ENCODE measurements at places on chromosomes 1 and 21. TPM values are rescaled to one million over a fixed set of nuclear protein-coding genes. Genes with fewer than 3 reads are reported as not detected.

LORICRIN gene
- total RNA-seq: not detected

ACTA1 gene
- total RNA-seq: not detected

NR1I3 gene
- not detected for total RNA-seq

PYHIN1 gene
- 0.35 TPM for total RNA-seq

LRRN2 gene
- total RNA-seq: not detected

OR2L13 gene
- not detected for total RNA-seq

DYNLT4 gene
- total RNA-seq: 0.45 TPM

OR2G3 gene
- total RNA-seq: not detected

FYB2 gene
- total RNA-seq: 0.08 TPM

PLD5 gene
- total RNA-seq: not detected

CAPN9 gene
- total RNA-seq: not detected

CYP4Z1 gene
- total RNA-seq: not detected

IFNLR1 gene
- 3.9 TPM for total RNA-seq

OLFM3 gene
- total RNA-seq: not detected

CREG1 gene
- total RNA-seq: 19.1 TPM

S100A14 gene
- total RNA-seq: 0.54 TPM

CCDC27 gene
- not detected for total RNA-seq

MIXL1 gene
- 0.40 TPM for total RNA-seq

CCDC30 gene
- 1.8 TPM for total RNA-seq

GABRD gene
- total RNA-seq: not detected

TSTD1 gene
- total RNA-seq: 49.0 TPM

SPRR4 gene
- total RNA-seq: not detected

All from GM12878 (cell line).